ENCODE measurements at places on chromosomes 7 and 10.

- no peak for DNase-seq
These were observed 18.8 kb downstream of the ZNF282 start for GRCh38 chr7:149214020-149214720.

DNA sequence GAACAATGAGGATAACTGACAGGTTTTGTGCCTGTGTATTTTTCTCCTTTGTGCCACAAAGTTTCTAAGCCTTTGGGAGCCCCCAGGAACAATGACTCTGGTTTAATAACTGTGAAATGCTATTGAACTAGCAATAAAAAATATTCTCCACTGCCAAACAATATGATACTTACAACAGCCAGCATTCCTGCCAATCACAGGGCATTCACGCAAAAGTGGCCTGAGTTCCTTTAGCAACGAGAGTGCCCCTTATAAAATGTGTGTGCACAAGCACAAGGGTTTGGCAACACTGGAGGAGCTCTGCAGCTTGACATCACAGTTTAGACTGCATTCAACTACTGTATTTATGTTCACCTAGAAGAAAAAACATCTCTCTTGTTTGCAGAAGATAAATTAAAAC, 412.9 kb upstream of the NFE2L3 start:
- no peak for DNase-seq

DNA sequence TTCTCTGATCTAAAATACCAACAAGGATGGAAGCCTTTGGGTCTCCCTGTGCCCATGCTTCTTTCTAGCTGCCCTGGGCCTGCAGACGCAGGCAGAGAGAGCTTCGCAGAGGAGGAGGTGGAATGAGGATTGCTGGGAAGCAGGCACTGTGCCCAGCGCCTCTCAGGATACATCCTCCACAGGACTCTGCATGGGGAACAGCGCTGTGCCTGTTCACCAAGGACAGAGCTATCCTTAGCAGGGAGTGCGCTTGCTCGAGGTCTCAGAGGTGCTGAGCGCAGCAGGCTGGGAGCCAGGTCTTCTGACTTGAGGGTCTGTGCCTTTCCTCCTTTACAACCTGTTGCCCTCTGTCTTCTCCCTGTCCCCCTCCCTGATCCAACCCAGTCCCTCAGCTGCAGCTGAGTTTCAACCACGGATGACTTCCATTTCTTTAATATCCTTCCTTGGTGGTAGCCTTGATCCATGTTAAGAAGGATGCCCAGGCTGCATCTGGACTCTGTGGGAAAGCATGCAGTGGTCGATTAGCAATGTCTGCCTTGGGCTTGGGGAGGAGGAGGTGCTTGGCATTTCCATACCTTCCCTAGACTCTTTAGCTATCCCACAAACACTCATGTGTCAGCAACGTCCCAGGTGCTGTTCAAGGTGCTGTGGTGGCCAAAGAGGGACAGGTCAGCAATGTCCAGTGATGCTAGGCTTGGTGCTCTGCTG, 219.6 kb upstream of the GPR26 start:
- no peak for DNase-seq

- no peak for DNase-seq
These were observed 59.3 kb upstream of the NMT2 start for GRCh38 chr10:15227611-15228372.

DNA sequence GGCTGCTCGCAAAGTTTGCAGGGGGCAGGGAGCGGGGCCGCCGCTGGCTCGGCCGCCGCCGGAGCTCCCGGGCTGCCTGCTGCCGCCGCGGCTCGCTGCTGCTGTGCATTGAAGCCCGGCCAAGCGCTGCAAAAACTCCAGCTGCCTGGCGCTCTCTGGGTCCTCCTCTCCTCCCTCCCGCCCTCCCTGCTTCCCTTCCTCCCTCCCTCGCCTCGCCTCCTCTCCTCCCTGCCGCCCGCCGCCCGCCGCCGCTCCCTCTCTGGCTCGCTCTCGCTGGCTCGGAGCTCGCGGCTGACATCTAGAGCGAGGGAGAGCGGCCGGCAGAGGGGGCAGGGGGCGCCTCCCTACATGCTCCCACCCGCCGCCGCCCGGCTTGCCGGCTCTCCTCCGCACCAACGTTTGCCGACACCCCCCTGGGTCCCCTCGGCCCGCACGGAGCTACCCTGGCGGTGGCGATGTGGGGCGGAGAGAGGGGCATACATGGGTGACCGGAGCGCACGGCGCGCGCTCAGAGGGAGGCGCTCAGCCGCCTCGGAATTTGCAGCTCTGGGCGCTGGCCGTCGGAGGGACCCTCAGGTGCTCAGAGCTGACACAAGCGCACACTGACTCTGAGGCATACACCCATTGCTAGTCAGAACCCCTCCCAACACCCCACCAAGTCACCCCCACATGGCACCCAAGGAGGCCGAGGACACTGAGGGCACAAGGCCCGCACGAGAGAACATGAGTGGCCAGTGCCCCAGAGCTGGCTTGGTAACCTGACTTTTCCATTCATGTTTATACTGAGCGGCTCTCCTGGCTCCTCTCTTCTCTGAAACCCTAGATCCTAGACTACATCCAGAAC, 1.2 kb upstream of the PLXNA4 start:
- DNase-seq: peak; percentile 47

- DNase-seq: no peak
These were observed 48.2 kb upstream of the ANKRD1 start for GRCh38 chr10:90969121-90969534.

GRCh38 chr7:128210590-128211570, 30.2 kb upstream of the LEP start:
- DNase-seq: no peak

GRCh38 chr10:106618646-106619045, 545.9 kb downstream of the SORCS1 start:
- no peak for DNase-seq

DNA sequence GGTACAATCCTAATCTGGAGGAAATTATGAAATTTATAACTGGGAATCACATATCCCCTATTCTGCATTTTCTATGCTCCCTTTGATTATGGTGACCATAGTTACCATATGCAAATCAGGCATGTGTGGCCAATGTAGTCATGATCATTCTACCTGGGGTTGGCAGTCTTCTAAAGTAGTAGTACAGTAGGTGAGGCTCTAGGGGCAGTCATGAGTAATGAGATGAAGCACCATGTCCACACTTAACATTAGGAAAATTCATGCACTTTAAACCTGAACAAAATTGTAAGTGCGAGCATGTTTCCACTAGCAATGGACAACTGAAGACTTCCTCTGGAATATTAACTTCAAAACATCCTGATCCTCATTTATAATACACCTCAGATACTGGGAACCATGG, 545.9 kb downstream of the SUGCT start:
- peak; percentile 30 for DNase-seq

GRCh38 chr10:75099952-75100763, 11.3 kb upstream of the SAMD8 start:
- no peak for DNase-seq

DNA sequence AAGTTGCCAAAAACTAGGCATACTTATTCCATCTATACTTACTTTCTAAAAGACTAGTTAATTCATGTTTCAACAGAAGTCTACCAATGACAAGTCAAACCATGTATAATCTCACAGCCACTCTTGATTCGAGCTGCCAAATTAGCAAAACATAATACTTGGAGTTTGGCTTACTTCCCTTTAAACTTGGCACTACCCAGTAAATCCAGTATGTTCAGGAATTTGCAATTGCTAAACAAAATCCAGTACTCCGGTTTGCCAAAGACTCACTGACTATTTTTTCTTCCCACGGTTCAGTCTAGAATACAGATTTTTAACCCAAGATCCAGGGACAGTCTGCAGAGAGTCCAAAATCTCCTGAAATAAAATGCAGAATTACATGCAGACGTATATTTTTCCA, 4.6 kb downstream of the OAT start:
- DNase-seq: no peak

- no peak for DNase-seq
These were observed 349.2 kb upstream of the PRKCQ start for GRCh38 chr10:6929148-6929830.

- no peak for DNase-seq
These were observed 4.5 kb upstream of the ZNF438 start for GRCh38 chr10:31036209-31036608.
